Cerebellar nuclear complex (tissue), 1 donor: ENCODE measurements at places on chromosomes 4 and X.

DNA sequence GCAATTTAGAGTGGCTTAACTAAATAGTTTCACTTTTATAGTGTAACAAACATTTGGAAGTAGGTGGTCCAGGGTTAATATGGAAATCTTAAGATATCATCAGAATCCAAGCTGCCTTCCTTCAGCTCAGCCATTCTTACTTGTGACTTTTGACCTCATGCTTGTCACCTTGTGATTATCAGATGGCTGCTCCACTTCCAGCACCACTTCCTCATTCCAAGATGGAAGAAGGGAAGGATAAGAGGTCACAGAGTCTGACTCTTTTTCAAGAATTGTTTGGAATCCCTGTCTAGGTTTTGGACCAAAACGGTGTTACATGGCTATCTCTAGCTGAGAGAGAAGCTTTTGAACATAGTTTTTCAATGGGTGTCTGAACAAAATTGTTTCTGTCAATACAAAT lies 39.9 kb downstream of the MTTP start:
- DNase-seq: no peak

DNA sequence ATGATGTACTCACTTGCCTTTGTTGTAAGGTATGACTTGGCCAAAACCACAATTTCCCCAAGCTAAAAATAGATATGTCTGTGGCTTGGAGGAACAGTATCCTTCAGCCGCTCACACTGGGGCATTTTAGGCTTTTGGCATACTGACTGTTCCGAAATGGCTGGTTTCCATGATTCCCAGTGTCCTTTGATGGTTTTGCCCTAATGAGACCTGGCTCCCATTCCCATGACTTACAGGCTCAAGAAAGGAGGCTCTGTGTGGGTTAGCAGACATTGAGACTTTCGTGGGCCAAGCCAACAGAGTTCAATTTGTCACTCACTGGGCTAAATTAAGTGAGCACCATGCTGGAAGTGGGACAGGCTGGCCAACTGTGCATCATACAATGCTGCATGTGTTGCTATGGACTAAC lies 150.6 kb downstream of the CEP135 start:
- no peak for DNase-seq

DNA sequence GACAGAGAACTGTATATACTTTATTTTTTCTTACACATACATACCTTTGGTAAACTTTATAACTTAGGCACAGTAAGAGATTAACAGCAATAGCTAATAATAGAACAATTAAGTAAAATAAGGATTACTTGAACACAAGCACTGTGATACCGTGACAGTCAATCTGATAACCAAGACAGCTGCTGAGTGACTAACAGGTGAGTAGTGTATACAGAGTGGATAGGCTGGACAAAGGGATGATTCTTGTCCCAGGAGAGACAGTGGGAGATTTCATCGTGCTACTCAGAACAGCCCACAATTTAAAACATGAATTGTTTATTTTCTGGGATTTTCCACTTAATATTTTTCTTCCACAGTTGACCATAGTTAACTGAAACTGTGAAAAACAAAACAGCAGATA lies 411.8 kb downstream of the PPP1R2C start:
- no peak for DNase-seq

- no peak for DNase-seq
Observed at GRCh38 chrX:139801397-139801813, 93.4 kb upstream of the MCF2 start.

DNA sequence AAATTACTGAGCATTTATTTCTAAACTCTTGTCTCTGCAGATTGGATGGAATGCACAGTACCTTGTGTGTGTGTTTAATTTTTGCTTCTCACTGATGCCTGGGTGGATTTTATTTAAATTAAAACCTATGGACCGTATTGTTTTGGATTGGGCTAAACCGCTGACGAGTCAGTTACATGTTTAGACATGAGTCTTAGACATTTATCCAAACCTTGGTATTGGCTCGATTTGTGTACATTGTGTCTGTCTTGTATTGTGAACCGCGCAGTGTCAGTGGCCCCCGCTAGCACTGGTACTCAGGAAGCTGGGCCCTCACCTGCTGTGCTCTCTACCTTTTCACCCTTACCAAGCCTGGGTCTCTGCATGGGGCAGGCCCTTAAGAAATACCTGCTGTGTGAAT lies 40.8 kb upstream of the TADA2B start:
- DNase-seq: no peak

GRCh38 chrX:126509923-126510322 lies 42.7 kb downstream of the DCAF12L1 start:
- DNase-seq: no peak

DNA sequence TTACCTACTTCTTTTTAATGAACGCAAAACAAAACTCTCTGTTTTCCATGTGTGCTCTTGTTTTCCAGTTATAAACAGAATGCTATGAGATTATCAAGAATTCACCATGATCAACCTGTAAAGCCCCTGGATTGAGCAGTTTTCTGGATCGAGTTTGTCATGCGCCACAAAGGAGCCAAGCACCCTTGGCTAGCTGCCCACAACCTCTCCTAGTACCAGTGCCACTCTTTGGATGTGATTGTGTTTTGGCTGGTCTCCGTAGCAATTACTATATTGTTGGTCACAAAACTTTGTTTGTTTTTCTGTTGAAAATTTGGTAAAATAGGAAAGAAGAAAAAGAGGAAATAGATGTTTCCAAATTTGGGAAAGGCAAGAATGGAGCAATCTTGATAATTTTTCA lies 51.1 kb downstream of the UGT2B7 start:
- DNase-seq: no peak

GRCh38 chrX:75113664-75114063 lies 42.4 kb downstream of the ABCB7 start:
- no peak for DNase-seq

- no peak for DNase-seq
Observed at GRCh38 chr4:168162604-168163003, 70.3 kb downstream of the ANXA10 start.

GRCh38 chr4:1567519-1567807 lies 116.7 kb downstream of the FAM53A start:
- DNase-seq: no peak

GRCh38 chr4:155342142-155342541 lies 34.6 kb downstream of the MAP9 start:
- DNase-seq: no peak
